K562 (cell line): ENCODE measurements at places on chromosomes 12 and 14. TPM values are rescaled to one million over a fixed set of nuclear protein-coding genes. Genes with fewer than 3 reads are reported as not detected.

Gene LRP1-AS
- not detected in 2 replicates for polyA plus RNA-seq

Gene TSHR
- polyA plus RNA-seq, result 0.01 TPM in 1 of 2 replicates, not detected in the other

Gene RHOJ
- not detected in 2 replicates for polyA plus RNA-seq

Gene FSCB
- not detected in 2 replicates for polyA plus RNA-seq

Gene FZD10
- polyA plus RNA-seq, result not detected in 2 replicates

Gene ANKS1B
- polyA plus RNA-seq, result 0.08 TPM in 1 of 2 replicates, not detected in the other

Gene ADCY4
- polyA plus RNA-seq, result 0.15 and 0.47 TPM in 2 replicates

Gene TSPAN19
- polyA plus RNA-seq, result not detected in 2 replicates

Gene CD4
- polyA plus RNA-seq, result 0.11 TPM in 1 of 2 replicates, not detected in the other

Gene DDX24
- 67.4 and 82.4 TPM in 2 replicates for polyA plus RNA-seq

Gene ANO4
- not detected in 2 replicates for polyA plus RNA-seq

Gene TAS2R42
- polyA plus RNA-seq, result not detected in 2 replicates

Gene OAS3
- 0.82 and 1.7 TPM in 2 replicates for polyA plus RNA-seq

Gene PRR13
- 285 and 301 TPM in 2 replicates for polyA plus RNA-seq

Gene FGF6
- polyA plus RNA-seq, result not detected in 2 replicates

Gene LTB4R
- 10.5 and 11.4 TPM in 2 replicates for polyA plus RNA-seq

Gene AHSA1
- polyA plus RNA-seq, result 202 and 232 TPM in 2 replicates

Gene DYNLL1
- 397 and 529 TPM in 2 replicates for polyA plus RNA-seq

Gene MYL2
- polyA plus RNA-seq, result not detected in 2 replicates

Gene VDR
- polyA plus RNA-seq, result 1.8 and 2.0 TPM in 2 replicates

Gene OAS1
- polyA plus RNA-seq, result not detected in 2 replicates

Gene MGP
- not detected in 2 replicates for polyA plus RNA-seq

Gene CLEC9A
- not detected in 2 replicates for polyA plus RNA-seq

Gene IGF1
- polyA plus RNA-seq, result 4.1 and 7.1 TPM in 2 replicates

Gene FOXN3
- polyA plus RNA-seq, result 0.32 and 0.57 TPM in 2 replicates

Gene OGFOD2
- polyA plus RNA-seq, result 86.0 and 111 TPM in 2 replicates

Gene PPP2R3C
- 14.7 and 17.2 TPM in 2 replicates for polyA plus RNA-seq

Gene KLHL42
- polyA plus RNA-seq, result 9.6 and 14.3 TPM in 2 replicates

Gene KERA
- polyA plus RNA-seq, result not detected in 2 replicates

Gene KNTC1
- 102 and 103 TPM in 2 replicates for polyA plus RNA-seq

Gene TRPV4
- polyA plus RNA-seq, result 0.03 TPM in 1 of 2 replicates, not detected in the other

Gene MARCHF9
- polyA plus RNA-seq, result 9.7 and 12.4 TPM in 2 replicates

Gene LRFN5
- polyA plus RNA-seq, result 0.07 TPM in 1 of 2 replicates, not detected in the other

Gene TMCC3
- polyA plus RNA-seq, result 0.03 TPM in 1 of 2 replicates, not detected in the other

Gene OXA1L
- polyA plus RNA-seq, result 195 and 210 TPM in 2 replicates

Gene ASCL1
- 0.09 and 0.15 TPM in 2 replicates for polyA plus RNA-seq

Gene GPRC5D
- polyA plus RNA-seq, result not detected in 2 replicates

Gene EIF5
- 134 and 152 TPM in 2 replicates for polyA plus RNA-seq

Gene PPP2R5C
- 284 and 315 TPM in 2 replicates for polyA plus RNA-seq

Gene SAMD15
- polyA plus RNA-seq, result 0.29 TPM in 1 of 2 replicates, not detected in the other

Gene USP44
- 2.3 and 2.9 TPM in 2 replicates for polyA plus RNA-seq

Gene RFLNA
- polyA plus RNA-seq, result not detected in 2 replicates

Gene HOXC6
- polyA plus RNA-seq, result 2.3 and 3.5 TPM in 2 replicates

Gene ESPL1
- 19.4 and 23.9 TPM in 2 replicates for polyA plus RNA-seq

Gene GPR132
- polyA plus RNA-seq, result 0.23 and 0.46 TPM in 2 replicates

Gene SLC25A21
- 15.7 and 17.7 TPM in 2 replicates for polyA plus RNA-seq

Gene CLEC12A
- polyA plus RNA-seq, result not detected in 2 replicates

Gene RERGL
- not detected in 2 replicates for polyA plus RNA-seq

Gene AJUBA
- 2.0 and 2.2 TPM in 2 replicates for polyA plus RNA-seq

Gene PLEKHD1
- not detected in 2 replicates for polyA plus RNA-seq

Gene GPR65
- polyA plus RNA-seq, result not detected in 2 replicates

Gene NANOG
- polyA plus RNA-seq, result not detected in 2 replicates

Gene MYF5
- not detected in 2 replicates for polyA plus RNA-seq

Gene SCARB1
- 79.2 and 92.6 TPM in 2 replicates for polyA plus RNA-seq

Gene ADAM21
- 0.05 TPM in 2 replicates for polyA plus RNA-seq

Gene KLRG1
- polyA plus RNA-seq, result 2.0 and 3.1 TPM in 2 replicates

Gene FAM222A
- polyA plus RNA-seq, result 0.11 and 0.36 TPM in 2 replicates
